ENCODE measurements at places on chromosomes 5 and 9. TPM values are rescaled to one million over a fixed set of nuclear protein-coding genes. Genes with fewer than 3 reads are reported as not detected.

- no peak overlapping the region for H3K4me3 ChIP-seq
- H3K27me3 ChIP-seq, result no peaks in the 10 kb centered on the region
- H3K27ac ChIP-seq, result no peak overlapping the region
- no peaks in the 10 kb centered on the region for H3K36me3 ChIP-seq
- no peak for DNase-seq
- no peaks in the 10 kb centered on the region for H3K4me1 ChIP-seq
Measured at GRCh38 chr5:125227333-125228095, 481.1 kb upstream of the ZNF608 start.

- H3K27ac ChIP-seq, result no peak overlapping the region
- no peak for DNase-seq
- no peaks in the 10 kb centered on the region for H3K27me3 ChIP-seq
Measured at GRCh38 chr5:31453522-31453921, 78.4 kb downstream of the DROSHA start.

- H3K36me3 ChIP-seq, result no peaks in the 10 kb centered on the region
- peak overlapping the region; percentile 92 for H3K27ac ChIP-seq
- H3K4me1 ChIP-seq, result peaks cover 23% of the 10 kb centered on the region
Measured at GRCh38 chr5:54309691-54310432, 511 bp downstream of the ARL15 start.

DNA sequence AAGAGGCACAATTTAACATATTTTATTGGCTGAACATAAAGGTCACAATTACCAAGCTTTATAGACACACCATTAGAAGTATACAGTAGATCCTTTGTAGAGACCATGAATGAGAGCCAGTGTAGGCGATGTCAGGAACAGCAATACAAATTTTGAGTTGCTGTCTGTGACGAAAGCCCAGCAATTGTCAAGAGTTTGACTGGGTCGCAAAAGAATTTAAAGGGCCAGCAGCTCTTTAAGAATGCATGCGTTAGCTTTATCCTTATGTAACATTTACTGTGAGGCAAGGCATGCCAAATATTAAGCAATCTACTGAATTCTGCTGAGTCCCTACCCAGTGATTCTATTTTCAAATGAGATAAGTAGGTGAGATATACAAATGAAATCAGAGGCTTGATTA lies 236.9 kb downstream of the ARRDC3 start:
- no peaks in the 10 kb centered on the region for H3K36me3 ChIP-seq
- no peak overlapping the region for H3K4me3 ChIP-seq
- H3K27me3 ChIP-seq, result no peaks in the 10 kb centered on the region
- peak overlapping the region; percentile 61 for H3K27ac ChIP-seq
- peaks cover 46% of the 10 kb centered on the region for H3K4me1 ChIP-seq
- no peak for DNase-seq

- H3K36me3 ChIP-seq, result no peaks in the 10 kb centered on the region
- no peak overlapping the region for H3K4me3 ChIP-seq
- no peaks in the 10 kb centered on the region for H3K27me3 ChIP-seq
- H3K27ac ChIP-seq, result no peak overlapping the region
Measured at GRCh38 chr9:71901695-71902597, 9.0 kb downstream of the ABHD17B start.

- H3K4me3 ChIP-seq, result peak overlapping the region; percentile 95
- H3K36me3 ChIP-seq, result no peaks in the 10 kb centered on the region
- H3K4me1 ChIP-seq, result peaks cover 50% of the 10 kb centered on the region
- H3K27ac ChIP-seq, result peak overlapping the region; percentile 100
- no peaks in the 10 kb centered on the region for H3K27me3 ChIP-seq
- DNase-seq, result no peak
Measured at GRCh38 chr9:6007770-6008168, 7.7 kb downstream of the RANBP6 start.

EPB41L4B gene
- 4.7 TPM for total RNA-seq

All from vagina (tissue), 2 donors.